ENCODE measurements at places on chromosomes 2 and 18.
A peak's percentile ranks its signal among the peaks of the same experiment; 100 is the strongest.

DNA sequence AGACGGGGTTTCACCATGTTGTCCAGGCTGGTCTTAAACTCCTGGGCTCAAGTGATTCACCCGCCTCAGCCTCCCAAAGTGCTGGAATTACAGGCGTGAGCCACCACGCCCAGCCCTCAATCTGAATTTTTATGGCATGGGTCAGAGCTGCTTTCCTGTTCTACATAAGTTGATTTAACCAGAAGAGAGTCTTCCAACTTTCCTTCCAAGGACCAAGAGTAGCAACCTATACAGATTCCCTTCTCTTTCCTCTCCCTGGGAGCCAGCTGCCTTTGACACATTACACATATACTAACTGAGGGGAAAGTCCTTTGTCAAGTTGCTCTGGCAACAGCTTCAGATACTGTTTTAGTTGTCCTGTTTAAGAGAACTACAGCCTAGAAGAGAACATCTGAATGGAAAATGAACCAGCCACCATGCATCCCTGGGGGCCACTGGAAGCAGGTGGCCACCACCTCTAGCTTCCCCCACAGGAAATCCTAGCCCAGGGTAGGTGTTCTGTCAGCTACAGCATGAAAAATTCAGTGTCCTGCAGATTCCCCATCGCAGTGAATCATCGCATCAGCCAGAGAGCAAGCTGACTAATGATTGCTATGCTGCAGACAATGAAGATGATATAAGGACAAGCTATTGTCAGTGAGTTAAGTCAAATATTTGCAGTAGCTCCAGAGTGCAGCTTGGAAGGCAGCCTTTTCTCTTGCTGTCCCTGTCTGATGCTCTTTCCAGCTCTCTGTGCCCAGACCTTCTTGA is 62.9 kb downstream of the POMC start:
- no peak for DNase-seq

DNA sequence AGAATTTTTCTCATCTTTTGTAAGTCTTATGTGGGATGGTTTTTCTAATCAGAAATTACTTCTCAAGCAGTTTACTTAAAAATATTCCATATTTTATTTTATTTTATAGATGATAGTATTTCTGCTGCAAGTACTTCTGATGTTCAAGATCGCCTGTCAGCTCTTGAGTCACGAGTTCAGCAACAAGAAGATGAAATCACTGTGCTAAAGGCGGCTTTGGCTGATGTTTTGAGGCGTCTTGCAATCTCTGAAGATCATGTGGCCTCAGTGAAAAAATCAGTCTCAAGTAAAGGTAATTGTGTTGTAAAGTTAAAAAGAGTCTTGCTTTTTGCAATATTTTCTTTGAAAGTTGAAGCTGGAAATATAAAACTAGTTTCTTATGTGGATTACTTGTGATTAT is 76.2 kb downstream of the EML4 start:
- DNase-seq: no peak

DNA sequence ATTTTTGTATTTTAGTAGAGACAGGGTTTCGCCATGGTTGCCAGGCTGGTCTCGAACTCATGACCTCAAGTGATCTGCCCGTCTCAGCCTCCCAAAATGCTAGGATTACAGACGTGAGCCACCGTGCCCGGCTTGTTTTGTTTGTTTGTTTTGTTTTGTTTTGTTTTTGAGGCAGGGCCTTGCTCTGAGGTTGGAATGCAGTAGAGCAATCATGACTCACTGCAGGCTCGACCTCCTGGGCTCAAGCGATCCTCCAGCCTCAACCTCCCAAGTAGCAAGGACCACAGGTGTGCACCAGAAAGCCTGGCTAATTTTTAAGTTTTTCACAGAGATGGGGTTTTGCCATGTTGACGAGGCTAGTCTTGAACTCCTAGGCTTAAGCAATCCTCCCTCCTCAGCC is 8.9 kb upstream of the CNNM4 start:
- no peak for DNase-seq

DNA sequence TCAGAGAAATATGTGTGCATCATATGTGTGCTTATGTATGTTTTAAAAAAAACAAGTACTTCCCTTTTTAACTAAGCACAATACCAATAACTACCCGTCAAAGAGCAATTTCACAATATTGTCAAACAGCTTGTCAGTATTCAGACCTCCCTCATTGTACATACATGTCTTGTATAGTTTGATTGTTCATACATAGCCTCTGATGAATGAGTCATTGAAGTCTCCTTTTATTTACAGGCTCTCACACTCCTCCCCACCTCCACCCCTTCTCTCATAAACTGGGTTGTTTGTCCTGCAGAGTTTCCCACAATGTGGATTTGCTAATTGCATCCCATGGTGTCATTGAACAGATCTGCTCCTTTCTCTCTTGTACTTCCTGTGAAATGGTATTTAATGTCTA is 132.8 kb upstream of the L3MBTL4 start:
- no peak for DNase-seq

DNA sequence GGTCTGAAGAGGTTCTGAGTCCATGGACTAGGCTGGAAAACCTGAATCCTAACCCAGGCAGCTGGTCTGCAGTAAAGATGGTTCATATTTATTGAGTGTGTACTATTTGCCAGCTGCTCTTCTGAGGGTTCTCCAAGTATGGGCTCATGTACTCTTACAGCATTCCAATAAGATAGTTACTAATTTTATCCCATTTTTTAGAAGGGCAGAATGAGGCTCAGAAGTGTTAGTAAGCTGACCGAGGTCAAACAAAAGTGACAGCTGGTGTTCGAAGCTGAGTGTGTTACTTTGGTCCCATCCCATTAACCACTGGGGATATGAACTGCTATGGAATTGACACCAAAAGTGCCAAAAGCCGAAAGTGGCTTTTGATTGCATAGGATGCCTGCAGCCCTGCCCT is 76.9 kb downstream of the CABLES1 start:
- no peak for DNase-seq

DNA sequence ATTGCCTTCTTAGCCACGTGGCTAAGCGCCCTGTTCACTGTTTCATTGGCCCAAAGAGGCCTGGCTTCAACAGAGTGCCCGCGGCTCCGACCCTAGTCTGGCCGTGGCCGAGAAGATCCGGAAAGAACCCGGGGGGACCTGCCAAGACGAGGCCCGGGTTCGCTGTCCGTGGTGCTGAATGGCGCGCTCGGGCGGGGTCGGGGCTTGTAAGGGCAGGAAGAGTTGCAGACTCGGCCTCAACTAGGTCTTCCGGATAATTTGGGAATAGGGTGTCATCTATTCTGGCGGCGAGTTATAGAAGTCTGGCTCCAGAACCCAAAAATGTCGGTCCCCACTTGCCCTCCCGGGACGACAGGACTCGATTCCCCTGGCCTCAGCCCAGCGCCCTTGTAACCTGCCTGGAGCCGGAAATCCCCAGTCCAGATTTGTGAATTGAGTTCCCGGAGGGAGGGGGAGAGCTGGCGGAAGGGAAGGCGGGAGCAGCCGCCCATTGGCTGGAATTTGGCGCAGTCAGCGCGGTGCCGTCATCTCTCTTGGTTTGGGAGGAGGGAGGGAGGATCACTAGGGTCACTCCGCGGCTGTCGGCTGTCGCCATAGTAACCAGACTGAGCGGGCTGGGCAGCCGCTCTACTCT is 3.5 kb downstream of the CDK5R2 start:
- no peak for DNase-seq

DNA sequence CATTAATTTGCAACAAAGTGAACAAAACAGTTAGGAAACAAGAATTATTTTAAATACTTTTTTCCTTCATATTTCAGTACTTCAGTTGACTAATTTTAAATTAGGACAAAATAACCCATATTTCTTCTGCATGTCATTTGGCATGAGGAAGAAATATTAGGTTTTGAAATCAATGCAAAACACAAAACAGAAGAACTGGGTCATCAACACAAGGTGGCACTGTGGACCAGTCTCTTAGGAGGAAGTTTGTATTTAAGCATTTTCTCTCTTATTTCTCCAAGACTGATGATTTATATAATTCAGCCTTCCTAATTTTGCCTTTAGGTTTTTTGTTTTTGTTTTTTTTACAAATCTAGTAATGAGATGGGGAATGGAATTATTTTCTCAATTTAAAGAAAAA is 352.8 kb upstream of the KCNH7 start:
- DNase-seq: no peak

- peak; percentile 54 for DNase-seq
Measured at GRCh38 chr2:227460070-227460485, 11.9 kb upstream of the AGFG1 start.

DNA sequence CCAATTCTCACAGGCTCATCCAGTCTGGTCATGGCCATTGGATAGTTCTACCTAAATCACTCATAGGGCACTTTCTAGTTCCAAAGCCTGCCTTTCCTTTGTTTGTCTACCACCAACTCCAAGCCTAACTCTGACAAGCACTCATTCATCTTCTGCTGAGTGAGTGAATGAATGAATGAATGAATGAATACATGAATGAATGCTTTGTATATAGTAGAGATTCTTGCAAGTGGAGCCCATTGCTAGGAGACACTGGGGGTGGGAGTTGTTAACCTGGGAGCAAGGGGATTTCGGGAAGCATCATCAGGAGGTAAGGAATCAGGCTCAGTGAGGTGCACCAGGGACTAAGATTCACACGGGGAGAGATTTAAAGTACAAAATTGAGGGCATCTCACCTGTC is 3.3 kb upstream of the MOCOS start:
- no peak for DNase-seq

GRCh38 chr2:20560011-20560410 is 90.9 kb downstream of the HS1BP3 start:
- no peak for DNase-seq

GRCh38 chr2:97741251-97741650 is 27.9 kb downstream of the ZAP70 start:
- DNase-seq: no peak

DNA sequence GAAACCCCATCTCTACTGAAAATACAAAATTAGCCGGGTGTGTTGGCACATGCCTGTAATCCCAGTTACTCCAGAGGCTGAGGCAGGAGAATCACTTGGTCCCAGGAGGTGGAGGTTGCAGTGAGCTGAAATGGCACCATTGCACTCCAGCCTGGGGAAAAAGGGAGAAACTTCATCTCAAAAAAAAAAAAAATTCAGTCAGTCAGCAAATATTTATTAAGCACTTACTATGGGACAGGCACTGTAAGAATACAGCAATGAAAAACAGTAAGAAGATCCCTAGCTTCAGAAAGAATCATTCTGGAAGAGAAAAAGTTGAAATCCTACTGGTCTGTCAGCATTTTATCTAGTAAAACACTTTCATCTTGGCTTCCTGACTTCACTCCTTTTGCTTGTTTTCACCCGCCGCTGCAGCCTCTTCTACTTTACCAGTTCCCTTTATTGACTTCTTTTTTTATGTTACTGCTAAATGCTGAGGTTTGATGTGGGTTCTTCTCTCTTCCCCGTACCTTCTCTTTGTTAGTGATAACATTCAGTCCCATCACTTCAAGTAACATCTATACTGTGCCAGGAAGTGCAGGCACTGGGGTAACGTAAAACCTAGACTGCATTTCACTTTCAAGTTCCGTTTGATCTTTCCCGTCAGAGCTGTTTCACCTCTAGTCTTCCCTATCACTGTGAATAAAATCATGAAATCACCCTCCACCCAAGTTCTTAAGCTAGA is 10.8 kb upstream of the TAF4B start:
- no peak for DNase-seq

DNA sequence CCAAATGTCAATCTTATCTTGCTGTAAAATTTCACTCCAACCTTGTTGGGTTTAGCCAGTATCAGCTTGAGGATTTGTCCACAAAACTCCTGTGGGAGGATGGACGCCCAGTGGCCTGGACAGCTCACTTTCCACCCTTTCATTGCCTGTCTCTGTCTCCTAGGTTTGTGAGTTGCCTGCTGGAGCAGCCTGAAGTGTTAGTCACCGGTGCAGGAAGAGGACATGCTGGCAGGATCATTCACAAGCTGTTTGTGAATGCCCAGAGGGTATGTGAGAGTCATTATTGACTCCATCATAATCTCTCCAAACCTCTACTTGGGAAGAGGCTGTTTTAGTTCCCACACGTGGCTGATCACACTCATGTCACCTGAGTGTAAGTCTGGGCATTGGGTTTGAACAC is 112.3 kb downstream of the RAB3GAP1 start:
- no peak for DNase-seq

DNA sequence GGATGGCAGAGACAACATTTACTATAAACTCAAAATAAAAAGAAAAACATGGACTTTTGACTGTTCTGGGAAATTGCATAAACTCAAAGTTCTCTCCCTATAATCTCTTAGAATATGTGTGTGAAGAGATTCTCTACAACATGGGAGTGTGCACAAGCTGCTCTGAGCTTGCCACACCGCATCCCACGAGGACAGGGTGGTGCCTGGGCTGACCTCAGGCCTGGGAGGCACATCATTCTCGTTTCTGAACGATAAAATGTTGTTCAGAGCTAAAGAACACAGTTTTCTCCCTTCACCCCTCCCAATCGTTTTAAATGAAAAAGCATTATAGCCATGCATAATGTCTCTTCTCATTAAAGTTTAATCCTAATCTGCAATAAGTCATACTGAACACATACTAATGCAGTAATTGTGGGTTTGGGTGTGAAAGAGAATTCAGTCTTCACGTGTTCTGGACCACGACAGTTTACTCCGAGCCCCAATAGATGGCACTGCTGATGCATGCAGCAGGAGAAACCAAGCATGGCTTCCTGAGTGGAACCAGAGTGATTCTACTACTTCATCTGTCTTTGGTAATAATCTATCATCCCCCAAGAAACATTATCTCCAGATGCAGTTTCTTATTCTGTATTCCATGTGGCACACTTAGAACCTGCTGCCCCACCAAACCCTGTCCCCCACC is 46.9 kb upstream of the LAMA1 start:
- DNase-seq: no peak

DNA sequence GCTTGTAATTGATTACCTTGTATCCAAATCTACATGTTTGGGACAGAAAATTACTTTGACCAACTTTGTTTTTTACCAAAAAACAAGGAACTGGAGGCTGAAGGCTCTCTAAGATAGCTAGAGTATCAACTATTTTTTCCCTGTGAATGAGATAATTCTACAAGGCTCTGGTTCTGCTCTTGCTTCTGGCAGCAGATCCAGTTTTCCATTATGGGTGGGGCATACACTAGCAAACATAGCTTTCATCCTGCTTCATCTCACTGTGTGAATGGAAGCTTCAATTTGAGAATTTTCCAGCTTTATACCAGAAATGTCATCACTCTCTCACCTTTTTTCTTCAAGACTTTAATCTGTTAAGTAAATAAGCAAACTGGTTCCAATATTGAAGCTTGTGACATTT is 249.7 kb downstream of the RPRM start:
- no peak for DNase-seq

GRCh38 chr2:37679072-37679695 is 7.7 kb upstream of the CDC42EP3 start:
- no peak for DNase-seq

DNA sequence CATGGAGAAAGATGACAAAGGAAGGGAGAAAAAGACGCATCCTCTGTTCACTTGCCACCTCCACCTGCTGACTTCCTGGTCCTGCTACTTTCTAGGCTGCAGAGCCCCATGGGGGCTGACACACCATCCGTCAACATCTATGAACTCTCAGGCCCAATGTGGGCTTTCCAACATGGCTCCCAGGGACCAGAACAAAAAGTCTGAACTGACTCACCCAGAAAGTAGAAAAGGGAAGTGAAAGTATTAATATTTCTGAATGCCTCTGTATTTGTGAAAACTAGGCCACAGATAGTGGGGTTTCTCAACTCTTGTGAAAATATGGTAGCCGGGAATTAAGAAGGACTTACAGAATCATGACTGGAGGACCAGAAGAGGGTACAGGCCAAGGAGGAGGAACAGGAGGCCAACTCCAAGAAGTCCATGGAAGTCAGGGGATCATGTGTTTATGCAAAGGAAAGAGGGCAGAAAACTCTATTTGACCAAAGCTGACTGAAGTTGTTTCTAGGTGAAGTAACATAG is 123.1 kb upstream of the CAB39 start:
- DNase-seq: peak; percentile 7
